ENCODE measurements at places on chromosomes 12 and 14.

- DNase-seq: no peak
Measured at GRCh38 chr14:87898301-87898700, 94.7 kb downstream of the GALC start.

GRCh38 chr14:75825147-75825592 lies 156.6 kb downstream of the TGFB3 start:
- DNase-seq: no peak

- DNase-seq: no peak
Measured at GRCh38 chr14:96631621-96632362, 129.6 kb downstream of the PAPOLA start.

DNA sequence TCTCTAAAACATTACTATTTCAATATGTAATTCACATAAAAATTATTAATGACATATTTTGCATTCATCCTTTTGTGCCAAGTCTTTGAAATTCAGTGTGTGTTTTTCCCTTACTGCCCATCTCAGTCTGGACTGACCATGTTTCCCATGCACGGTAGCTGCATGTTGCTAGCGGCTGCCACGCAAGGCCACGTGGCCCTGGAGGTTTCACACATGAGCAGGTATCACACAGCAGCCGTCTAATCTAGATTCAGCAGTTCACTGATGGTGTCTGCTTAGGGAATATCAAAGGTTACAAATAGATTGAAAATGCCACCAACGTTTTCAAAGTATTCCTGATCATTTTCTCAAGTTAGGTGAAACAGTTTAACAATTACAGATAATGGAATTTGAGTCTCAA lies 234.8 kb upstream of the FKBP4 start:
- no peak for DNase-seq

- DNase-seq: no peak
Measured at GRCh38 chr12:124047045-124047566, 74.1 kb downstream of the ZNF664 start.

- no peak for DNase-seq
Measured at GRCh38 chr12:24833513-24833912, 115.4 kb downstream of the BCAT1 start.

GRCh38 chr12:115222220-115222619 lies 538.2 kb upstream of the TBX3 start:
- DNase-seq: no peak

- DNase-seq: peak; percentile 62
Measured at GRCh38 chr14:71539650-71540285, 392.5 kb upstream of the RGS6 start.

GRCh38 chr12:129861951-129862350 lies 41.9 kb downstream of the TMEM132D start:
- DNase-seq: no peak

- no peak for DNase-seq
Measured at GRCh38 chr12:108318472-108319275, 20.4 kb downstream of the CMKLR1 start.

DNA sequence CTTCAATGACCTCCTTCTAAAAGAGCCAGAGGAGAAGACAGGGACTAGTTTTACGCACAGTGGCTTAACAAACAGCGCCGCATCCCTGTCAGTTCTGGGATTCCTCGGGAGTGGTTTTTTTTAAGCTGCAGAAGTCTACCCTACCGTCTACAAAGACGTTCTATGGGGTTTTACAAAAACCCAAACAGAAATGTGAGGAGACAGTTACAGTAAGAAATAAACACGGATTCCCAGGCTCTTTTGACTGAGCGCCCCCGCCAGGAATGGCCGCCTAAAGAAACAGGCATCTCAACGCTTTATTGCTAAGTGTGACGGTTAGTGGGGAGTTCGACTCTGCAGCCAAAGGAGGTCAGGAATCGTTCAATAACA lies 484 bp downstream of the ALKBH1 start:
- peak; percentile 49 for DNase-seq

DNA sequence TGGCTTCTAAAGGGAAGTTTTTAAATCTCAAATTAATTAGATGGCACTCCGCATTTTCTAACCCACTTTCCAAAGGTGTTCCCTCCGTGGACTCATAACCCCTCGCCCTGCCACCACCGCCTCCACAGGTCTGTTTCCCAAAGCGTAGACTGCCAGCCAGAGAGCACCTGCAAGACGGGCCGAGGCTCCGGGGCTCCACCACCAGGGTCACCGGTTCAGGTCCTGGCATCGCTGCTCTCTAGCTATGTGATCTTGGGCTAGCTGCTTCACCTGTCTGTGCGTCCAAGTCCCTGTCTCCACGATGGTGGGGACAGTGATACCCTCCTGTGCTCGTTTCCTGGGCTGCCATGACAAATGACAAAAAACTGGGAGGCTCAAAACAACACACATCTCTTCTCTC lies 11.5 kb downstream of the RIMBP2 start:
- no peak for DNase-seq

All from Ammon's horn (tissue), 1 donor.